ENCODE measurements at places on chromosomes 7 and 10.

GRCh38 chr10:6473430-6473829 lies 106.6 kb downstream of the PRKCQ start:
- DNase-seq = no peak

GRCh38 chr10:58980826-58981415 lies 195.5 kb upstream of the PHYHIPL start:
- DNase-seq = no peak

DNA sequence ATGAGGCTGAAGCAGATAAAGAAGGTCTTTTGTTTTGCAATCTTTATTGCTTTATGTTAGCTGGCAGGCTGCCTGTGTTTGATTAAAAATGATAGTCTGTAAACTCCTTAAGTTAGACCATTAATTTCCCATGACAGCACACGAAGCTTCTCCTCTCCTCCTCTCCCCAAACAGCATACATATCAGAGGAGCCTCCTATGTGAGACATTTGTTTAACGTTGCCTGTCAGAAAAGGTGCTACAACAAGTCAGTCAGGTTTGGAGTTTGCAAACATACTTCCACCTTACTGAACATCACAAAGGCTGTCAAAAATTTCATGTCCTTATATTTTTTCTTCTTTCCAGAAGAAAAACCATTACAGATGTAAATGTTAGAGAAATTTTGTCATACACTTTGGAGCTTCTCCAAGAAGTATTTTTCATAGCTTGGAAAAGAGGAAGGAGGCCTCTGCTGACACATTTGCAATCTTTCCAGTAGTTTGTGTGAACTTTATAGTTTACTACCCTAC lies 393.1 kb downstream of the EXOC4 start:
- DNase-seq = peak; percentile 54

GRCh38 chr10:115772606-115773005 lies 500.4 kb downstream of the GFRA1 start:
- DNase-seq = no peak

GRCh38 chr7:150937848-150938561 lies 40.1 kb downstream of the KCNH2 start:
- no peak for DNase-seq

DNA sequence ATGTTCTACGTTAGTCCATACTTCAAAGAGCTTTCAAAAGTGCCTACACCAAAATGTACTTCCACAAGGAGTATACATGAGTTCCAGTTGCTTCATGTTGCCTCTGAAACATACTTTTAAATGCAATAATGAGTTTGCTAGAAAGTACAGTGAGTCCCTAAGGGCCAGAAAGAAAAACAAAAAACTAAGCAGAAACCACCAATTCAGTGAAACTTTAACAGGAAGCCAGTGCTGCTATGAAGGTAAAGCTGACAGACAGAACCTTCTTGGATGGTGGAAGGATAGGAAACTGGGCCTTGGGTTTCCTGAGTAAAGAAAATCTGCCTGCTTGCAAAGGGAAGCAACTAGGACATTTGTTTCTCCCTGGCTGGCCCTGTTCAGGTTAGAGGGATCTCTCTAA lies 104.2 kb downstream of the CTTNBP2 start:
- DNase-seq = no peak

DNA sequence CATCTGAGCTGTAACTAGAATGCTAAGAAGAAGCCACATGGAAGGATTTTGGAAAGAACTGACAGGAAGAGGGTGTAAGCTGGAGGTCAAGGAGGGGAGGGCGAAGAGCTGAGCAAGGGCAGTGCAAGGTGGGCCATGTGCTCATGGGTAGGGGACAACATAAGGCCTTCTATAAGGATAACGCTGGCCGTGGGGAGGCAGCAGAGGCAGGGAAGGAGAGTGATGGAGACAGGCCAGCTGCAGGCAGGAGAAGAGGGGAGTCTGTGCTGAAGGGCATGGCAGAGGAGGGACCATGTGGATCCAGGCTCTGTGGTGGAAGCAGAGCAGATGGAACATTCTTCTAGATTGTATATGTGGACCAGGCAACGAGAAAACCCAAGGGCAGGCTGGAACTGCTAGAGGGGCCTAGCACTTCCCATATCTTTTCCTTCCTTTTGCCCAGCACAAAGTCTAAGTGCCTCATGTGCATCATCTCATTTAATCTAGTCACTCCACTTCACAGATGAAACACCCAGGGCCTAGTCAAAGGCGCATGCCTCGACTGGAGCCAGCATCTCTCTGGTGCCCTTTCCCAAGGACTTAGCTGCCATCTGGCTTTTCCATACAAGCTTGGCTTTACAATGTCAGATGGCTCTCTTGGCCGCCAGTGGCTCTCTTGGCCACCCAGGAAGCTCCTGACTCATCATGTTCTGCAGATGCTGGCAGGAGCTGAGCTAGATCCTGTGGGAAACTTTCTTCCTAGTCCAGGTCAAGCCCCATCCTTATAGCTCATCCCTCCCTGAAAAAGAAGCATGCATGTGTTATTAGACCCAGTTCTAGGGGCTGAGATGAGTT lies 6.6 kb downstream of the LRRC18 start:
- no peak for DNase-seq

- peak; percentile 94 for DNase-seq
Measured at GRCh38 chr7:46145412-46145811, 224.3 kb upstream of the IGFBP3 start.

GRCh38 chr7:153832160-153832559 lies 220.0 kb upstream of the DPP6 start:
- DNase-seq = peak; percentile 5

GRCh38 chr7:156606691-156607331 lies 33.8 kb upstream of the RNF32 start:
- no peak for DNase-seq

GRCh38 chr7:1532456-1533254 lies 2.2 kb downstream of the MAFK start:
- peak; percentile 84 for DNase-seq

DNA sequence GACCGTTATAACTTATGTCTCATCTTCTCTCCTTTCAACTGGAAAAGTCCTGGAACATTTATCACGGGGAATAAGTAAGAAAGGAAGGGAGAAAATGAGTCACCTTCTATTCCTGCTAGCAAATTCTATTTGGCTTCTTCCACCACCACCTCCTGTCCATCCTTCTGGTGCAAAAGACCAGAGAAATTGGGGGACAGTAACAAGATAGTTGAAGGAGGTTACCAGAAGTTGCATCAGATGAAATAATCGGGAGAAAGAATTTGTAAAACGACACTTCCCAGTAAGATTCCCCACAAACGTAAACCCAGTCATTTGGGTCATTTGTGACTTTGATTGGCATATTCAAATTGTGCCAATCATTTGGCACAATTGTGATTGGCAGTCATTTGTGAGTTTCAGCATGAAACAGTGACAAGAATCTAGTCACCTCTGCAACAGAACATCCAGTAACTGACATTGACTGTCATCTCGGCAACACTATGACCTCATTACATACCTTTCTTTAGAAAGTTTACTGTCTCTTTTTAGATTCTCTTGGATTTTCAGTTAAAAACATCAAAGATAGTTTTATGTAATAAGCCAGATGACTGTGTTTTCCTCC lies 51.3 kb upstream of the PIK3CG start:
- DNase-seq = no peak

GRCh38 chr10:123743441-123744223 lies 77.5 kb downstream of the GPR26 start:
- peak; percentile 11 for DNase-seq

GRCh38 chr7:156503196-156503595 lies 137.4 kb upstream of the RNF32 start:
- no peak for DNase-seq

- no peak for DNase-seq
Measured at GRCh38 chr10:23459308-23459939, 20.5 kb downstream of the OTUD1 start.

DNA sequence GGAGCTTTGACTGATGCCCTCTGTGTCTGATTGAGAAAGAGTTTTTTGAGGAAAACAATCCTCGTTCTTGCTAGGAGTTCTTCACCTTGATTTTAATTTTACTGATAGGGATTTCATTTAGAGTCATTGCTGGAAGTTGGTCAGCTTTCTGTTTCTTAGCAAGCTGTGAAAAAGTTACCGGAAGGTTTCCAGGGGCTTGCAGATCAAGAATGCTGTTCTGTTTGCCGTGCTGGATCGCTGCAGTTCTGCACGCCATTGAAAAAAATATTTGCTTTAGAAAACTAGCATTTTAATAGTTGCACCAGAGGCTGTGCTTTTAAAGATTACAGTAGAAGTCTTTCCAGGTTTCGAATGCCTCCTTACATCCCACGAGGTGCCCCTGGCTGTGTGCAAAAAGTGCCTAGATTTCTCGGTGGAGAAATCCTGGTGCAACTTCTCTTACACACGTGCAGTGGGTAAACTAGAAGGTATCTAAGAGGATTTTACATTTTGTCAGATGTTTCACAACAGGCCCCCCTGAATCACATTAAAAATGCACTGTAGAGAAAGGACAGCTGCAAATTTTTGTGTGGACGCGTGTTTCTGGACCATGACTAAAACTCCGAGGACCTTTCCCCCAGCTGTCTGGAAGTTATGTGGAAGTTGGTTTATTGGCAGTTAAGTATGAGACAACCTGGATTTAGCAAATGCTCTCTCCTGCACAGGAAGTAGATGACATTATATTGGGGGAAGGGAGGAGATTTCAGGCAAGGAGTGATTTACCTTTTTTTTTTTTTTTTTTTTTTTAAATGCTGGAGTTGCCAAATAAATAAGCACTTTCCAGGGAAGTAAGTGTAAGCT lies 5.8 kb downstream of the TCF7L2 start:
- DNase-seq = no peak

DNA sequence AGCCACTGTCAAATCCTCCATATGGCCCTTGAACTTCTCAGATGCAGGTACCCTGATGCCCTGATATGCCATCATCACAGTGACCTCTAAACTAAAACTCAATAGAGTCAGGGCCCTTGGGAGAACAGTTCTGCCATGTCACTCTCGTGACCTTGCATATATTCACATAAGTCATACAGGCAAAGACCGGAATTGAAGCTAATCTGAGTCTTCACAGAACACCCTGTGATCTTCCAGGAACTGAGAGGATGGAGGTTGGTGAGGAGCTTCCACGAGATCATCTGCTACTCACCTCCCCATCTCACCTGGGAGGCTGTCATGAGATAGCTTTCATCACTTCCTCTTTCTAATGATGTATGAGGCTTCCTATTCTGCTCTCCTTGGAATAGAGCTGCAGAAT lies 228.7 kb upstream of the CCDC6 start:
- DNase-seq = no peak

DNA sequence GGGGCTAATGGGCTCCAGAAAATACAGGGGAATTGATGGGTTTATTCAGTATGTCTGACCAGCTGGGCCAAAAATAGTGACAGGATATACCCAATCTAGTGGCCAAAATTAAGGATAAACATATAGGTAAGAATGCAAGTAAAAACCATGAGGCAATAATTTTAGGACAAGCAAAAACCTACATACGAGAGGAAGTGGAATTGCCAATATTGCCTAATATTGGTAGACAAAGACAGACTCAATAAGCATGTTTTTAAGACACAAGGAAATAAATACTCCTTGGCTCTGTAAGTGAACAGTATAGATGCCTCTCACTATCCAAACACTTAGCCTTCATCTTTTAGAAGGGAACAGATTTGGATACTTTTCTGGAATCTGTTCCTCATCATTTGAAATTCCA lies 51.0 kb downstream of the ATXN7L1 start:
- DNase-seq = no peak

- no peak for DNase-seq
Measured at GRCh38 chr7:148877517-148877916, 6.6 kb downstream of the EZH2 start.

- DNase-seq = peak; percentile 76
Measured at GRCh38 chr7:64630496-64630895, 35.4 kb upstream of the ZNF107 start.

DNA sequence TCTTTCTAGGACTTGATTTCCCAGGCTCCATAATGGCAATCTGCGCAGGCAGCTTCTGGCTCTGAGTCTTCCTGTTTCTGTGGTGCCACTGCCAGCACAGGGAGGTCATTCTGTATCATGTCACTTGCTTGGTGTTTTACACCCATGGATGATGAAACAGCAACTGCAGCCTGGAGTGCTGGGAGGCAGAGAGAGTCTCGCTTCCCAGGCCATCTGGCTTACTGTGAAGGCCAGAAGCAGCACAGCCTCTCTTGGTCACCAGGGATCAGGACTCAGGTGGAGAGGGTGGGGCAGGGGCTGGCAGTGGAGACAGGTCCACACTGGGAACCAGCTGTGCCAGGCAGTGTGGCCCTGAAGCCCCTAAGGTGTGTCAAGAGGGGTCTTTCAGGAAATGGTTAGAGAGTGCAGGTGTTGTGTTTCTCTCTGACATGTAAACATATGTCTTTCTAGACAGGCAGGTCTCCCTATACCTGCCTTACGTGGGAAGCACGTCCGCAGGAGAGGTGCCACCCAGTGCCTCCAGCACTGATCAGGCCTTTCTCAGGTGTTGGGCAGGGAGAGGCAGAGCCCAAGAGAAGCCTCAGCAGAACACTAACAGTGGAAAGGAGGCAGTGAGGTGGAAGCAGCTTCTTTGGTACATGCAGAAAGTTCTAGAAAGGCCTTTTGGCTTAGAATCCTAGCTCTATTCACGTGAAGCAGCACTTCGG lies 71.4 kb downstream of the INSIG1 start:
- no peak for DNase-seq

DNA sequence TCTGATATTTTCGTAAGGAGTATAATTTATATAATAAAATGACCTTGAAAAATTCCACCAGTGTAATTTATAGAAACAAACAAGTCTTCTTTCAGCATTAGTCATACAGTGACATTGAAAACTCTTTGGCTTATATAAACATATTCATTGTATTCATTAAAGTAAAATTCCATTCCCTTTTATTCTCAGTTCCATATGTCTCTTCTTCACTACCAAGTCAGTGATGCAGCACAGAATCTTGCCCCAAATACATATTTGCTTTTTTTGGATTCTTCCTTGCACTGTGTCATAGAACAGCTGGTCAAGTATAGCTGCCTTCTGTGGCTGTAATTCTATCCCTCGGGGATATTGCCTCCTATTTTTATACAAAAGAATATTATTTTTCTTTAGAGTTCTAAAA lies 884.5 kb upstream of the POT1 start:
- DNase-seq = no peak

GRCh38 chr10:72079356-72079755 lies 9.0 kb downstream of the SPOCK2 start:
- DNase-seq = no peak

DNA sequence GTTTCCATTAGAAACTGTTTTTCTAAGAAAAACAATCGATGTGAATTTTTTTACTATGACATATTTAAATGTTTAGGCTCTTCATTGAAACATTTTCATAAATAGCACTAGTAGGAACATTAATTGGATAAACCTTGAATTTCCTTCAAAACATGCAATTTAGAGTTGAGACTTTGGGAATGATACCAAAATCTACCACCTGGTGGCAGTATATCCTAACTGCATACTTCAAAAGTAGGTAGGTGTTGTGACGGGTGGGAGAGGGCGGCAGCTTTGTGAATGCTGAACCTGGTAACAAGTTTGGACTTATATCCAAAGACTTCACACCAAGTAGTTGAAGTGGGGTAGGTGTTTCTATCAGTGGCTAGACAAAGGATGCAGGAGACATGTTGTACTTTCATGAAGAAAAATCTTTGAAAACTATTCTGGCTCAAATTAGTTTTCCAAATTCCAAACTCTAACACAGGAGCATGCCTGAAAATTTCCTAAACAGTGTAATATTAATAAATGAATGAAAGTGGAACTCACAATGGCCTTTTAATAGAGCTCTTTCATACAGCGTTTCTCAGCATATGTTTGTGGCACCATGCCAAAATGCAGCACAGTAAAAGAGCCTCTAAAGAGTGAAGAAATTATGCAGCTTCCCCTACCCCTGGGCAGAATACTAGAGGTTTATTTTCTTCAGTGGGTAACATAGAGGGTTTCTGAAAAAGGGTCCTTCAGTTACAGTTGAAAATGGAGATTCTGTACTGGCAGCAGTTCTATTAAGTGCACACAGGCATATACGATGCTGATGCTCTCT lies 201.0 kb upstream of the TPK1 start:
- no peak for DNase-seq
